ENCODE measurements at places on chromosomes 16 and 17.

- peak overlapping the region; percentile 37 for H3K4me3 ChIP-seq
- peak; percentile 58 for DNase-seq
- H3K4me1 ChIP-seq: peaks cover 100% of the 10 kb centered on the region
- no peaks in the 10 kb centered on the region for H3K36me3 ChIP-seq
- H3K27ac ChIP-seq: peak overlapping the region; percentile 98
Measured at GRCh38 chr17:40602445-40603443, 37.5 kb upstream of the CCR7 start.

- peaks cover 18% of the 10 kb centered on the region for H3K4me1 ChIP-seq
- H3K27ac ChIP-seq: no peak overlapping the region
- no peak for DNase-seq
- H3K4me3 ChIP-seq: peak overlapping the region; percentile 32
- H3K27me3 ChIP-seq: no peaks in the 10 kb centered on the region
Measured at GRCh38 chr16:30053376-30054015, 12.1 kb upstream of the ALDOA start.

GRCh38 chr16:75908331-75909117, 182.2 kb upstream of the CPHXL start:
- H3K36me3 ChIP-seq: no peaks in the 10 kb centered on the region
- no peak for DNase-seq
- no peaks in the 10 kb centered on the region for H3K4me1 ChIP-seq
- H3K27ac ChIP-seq: no peak overlapping the region
- peaks cover 2% of the 10 kb centered on the region for H3K27me3 ChIP-seq

DNA sequence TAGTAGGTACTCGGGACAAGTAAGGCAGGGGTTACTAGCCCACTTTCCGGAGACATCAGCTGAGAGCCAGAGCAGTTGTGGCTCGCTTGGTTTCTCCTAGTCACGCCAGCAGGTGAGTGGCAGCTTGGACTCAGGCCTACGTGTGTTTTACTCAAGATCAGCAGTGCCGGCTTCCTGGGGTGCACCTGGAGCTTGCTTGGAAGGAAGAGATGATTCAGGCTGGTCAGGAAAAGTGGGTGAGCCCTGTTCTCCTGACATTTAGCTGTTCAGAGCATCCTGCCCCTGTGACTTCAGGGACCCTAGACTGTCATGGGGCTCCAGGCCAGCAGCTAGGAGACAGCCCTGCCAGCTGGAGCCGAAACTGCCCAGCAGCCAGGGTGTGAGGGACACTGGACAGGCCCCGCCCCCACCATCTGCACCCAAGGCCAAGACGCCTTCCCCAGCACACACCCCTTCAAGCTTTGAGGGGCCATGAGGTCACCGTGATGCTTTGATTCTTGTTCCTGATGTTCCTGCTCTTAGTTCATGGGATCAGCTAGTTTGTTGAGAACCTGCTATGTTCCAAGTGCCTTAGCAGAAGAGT, 238.0 kb upstream of the CIBAR2 start:
- H3K27ac ChIP-seq: no peak overlapping the region
- no peaks in the 10 kb centered on the region for H3K36me3 ChIP-seq
- DNase-seq: no peak

DNA sequence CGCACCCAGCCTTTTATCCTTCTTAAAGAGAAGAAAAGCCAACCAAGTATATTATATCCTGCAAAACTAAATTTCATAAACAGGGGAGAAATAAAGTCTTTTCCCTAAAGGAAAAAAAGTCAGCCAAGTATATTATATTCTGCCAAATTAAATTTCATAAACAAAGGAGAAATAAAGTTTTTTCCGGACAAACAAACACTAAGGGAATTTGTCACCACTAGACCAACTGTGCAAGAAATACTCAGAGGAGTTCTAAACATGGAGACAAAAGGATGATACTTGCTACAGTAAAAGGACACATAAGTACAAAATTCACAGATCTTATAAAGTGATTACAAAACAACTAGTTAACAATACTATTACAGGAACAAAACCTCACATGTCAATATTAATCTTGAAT, 14.4 kb upstream of the CCL18 start:
- H3K27ac ChIP-seq: no peak overlapping the region
- no peaks in the 10 kb centered on the region for H3K4me1 ChIP-seq
- peaks cover 4% of the 10 kb centered on the region for H3K27me3 ChIP-seq
- no peak for DNase-seq
- H3K4me3 ChIP-seq: no peak overlapping the region

DNA sequence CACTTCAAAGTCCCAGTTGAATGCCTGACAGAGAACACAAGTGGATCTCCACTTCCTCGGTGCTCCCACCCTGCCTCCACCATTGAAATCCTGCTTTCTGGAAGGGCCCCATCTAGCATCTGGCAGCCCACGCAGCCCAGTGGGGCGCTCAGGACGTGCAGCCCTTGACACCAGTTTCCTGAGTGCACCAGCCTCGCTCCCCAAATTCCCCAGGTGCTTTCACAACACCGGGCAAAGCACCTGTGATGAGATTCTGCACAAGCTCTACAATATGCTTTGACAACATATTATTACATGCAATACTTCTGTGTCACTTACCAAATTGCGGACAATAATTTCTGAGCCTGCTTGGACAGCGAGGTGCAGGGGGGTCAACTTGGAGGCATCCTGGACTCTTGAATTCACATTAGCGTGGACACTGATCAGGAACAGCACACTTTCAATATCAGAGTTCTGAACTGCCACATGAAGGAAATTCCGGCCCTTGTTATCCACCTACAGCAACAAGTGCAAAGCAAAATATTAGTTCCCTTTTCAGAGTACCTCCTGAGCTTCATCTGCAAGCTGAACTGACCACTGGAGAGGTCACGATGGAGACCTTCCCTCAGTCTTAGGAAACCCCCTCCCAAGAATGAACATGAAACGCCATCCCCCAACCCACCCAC, 33.9 kb downstream of the CYB5D2 start:
- peaks cover 44% of the 10 kb centered on the region for H3K4me1 ChIP-seq
- no peaks in the 10 kb centered on the region for H3K27me3 ChIP-seq
- peak overlapping the region; percentile 82 for H3K27ac ChIP-seq
- DNase-seq: no peak

DNA sequence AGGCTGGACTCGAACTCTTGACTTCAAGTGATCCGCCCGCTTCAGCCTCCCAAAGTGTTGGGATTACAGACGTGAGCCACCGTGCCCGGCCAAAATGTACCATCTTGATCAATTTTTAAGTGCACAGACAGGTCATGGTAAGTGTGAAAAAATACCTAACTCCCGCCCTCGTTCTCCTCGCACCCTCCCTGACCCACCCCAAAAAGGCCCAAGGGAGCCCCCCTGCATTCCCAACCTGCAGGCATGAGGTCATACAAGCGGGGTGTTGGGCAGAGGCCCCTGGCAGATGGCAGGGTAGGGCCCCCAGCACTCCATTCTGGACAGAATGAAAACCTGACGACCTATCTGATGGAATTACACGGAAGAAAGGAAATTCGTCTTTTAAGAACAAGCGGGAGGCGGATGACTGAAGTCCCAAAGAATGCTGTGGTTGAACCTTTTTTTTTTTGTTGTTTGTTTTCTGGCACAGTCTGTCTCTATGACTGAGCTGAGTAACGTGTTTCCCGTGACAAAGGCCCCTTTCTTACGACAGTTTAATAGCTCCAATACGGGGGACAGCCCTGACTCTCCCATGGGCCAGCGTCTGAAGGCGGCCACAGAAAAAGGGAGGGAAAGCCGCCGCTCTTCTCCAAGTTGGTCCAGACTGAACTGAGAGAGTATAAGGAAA, 376.4 kb downstream of the SLC39A11 start:
- no peaks in the 10 kb centered on the region for H3K27me3 ChIP-seq
- H3K4me1 ChIP-seq: peaks cover 13% of the 10 kb centered on the region
- no peak for DNase-seq
- no peak overlapping the region for H3K27ac ChIP-seq

DNA sequence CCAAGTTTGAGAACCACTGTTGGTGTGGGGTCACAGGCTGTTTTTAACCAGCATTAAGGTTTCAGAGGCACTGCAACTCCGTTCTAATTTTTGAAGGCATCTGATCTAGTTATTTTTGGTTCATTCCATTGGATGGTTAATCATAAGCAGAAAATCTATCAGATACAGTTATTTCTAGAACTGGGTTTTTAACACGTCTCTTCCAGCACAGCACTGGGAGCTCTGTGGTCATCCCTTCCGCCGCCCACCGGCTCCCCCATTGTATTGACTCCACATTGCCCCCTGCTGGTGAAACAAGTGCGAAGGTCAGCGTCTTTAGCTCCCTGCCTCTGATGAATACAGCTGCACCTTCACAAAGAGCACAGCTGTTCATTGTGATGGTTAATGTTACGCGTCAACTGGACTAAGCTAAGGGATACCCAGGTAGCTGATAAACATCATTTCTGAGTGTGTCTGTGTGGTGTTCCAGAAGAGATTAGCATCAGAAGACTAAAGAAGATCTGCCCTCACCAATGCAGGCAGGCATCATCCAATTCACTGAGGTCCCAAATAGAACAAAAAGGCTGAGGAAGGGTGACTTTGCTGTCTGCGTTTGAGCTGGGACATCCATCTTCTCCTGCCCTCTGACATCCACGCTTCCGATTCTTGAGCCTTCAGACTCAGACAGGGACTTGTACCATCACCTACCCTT, 8.5 kb downstream of the CCL18 start:
- no peaks in the 10 kb centered on the region for H3K36me3 ChIP-seq
- no peak overlapping the region for H3K27ac ChIP-seq
- no peaks in the 10 kb centered on the region for H3K4me1 ChIP-seq
- H3K27me3 ChIP-seq: peaks cover 4% of the 10 kb centered on the region
- H3K4me3 ChIP-seq: no peak overlapping the region
- peak; percentile 49 for DNase-seq

GRCh38 chr16:74774223-74775139, at the start of gene FA2H:
Gene FA2H, minus strand, starts transcription at chr16:74774820. Its CDS starts 65 bp downstream, at chr16:74774755.
- H3K27ac ChIP-seq: no peak within 1 kb of the TSS
- peak; percentile 55 for DNase-seq
- H3K36me3 ChIP-seq: no peaks in the 10 kb centered on the region
- peaks cover 13% of the 10 kb centered on the region for H3K27me3 ChIP-seq
- H3K4me3 ChIP-seq: no peak within 1 kb of the TSS

- H3K4me3 ChIP-seq: no peak overlapping the region
- no peak for DNase-seq
- no peaks in the 10 kb centered on the region for H3K27me3 ChIP-seq
- H3K4me1 ChIP-seq: peaks cover 10% of the 10 kb centered on the region
- H3K27ac ChIP-seq: no peak overlapping the region
Measured at GRCh38 chr17:37025238-37025637, 76.5 kb downstream of the AATF start.

DNA sequence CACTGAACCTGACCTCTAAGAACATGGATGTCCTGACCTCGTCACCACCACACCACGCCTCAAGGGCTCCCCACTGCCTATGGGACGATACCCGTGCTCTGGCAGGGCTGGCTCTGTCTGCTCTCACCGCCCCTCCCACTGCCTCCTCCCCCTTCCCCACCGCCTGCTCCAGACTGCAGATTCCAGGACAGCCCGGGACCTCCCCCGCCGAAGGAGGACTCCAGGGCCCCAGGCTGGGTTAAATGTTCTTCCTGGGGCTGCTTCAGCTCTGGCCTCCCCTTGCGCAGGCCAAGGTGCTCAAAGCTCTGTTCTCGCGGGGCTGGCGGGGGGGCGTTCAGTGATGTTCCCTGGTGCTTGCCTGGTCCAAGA, 3.1 kb downstream of the NPW start:
- H3K27me3 ChIP-seq: no peaks in the 10 kb centered on the region
- H3K27ac ChIP-seq: no peak overlapping the region
- no peaks in the 10 kb centered on the region for H3K36me3 ChIP-seq
- H3K4me3 ChIP-seq: no peak overlapping the region
- no peak for DNase-seq

- H3K27me3 ChIP-seq: no peaks in the 10 kb centered on the region
- H3K4me1 ChIP-seq: no peaks in the 10 kb centered on the region
- no peak overlapping the region for H3K27ac ChIP-seq
- H3K36me3 ChIP-seq: no peaks in the 10 kb centered on the region
- no peak for DNase-seq
Measured at GRCh38 chr16:82881516-82881915, 254.7 kb downstream of the CDH13 start.

GRCh38 chr17:12856416-12856815, 67.1 kb downstream of the ARHGAP44 start:
- no peak overlapping the region for H3K4me3 ChIP-seq
- H3K36me3 ChIP-seq: no peaks in the 10 kb centered on the region
- no peak for DNase-seq
- no peak overlapping the region for H3K27ac ChIP-seq
- no peaks in the 10 kb centered on the region for H3K27me3 ChIP-seq
- no peaks in the 10 kb centered on the region for H3K4me1 ChIP-seq

DNA sequence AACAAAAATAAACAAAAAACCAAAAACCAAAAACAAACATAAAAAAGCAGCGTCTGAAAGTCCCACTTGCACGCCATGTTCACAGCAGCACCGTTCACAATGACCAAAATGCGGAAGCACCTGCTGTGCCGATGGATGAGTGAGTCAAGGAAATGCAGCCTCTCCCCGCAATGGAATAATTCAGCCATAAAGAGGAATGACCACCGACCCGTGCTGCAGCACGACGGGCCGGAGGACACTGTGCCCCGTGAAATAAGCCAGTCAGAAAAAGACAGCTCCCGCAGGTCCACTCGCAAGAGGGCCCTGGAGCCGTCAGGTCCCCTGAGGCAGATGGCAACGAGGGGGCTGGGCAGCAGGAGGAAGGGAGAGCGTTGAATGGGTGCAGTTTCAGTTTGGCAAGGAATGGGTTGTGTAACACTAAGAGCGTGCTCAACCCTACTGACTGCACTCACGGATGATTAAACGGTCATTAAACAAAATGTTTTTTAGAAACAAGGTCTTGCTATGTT, 5.1 kb downstream of the CLCN7 start:
- H3K4me3 ChIP-seq: no peak overlapping the region
- H3K36me3 ChIP-seq: no peaks in the 10 kb centered on the region
- H3K27ac ChIP-seq: no peak overlapping the region
- H3K4me1 ChIP-seq: peaks cover 12% of the 10 kb centered on the region

DNA sequence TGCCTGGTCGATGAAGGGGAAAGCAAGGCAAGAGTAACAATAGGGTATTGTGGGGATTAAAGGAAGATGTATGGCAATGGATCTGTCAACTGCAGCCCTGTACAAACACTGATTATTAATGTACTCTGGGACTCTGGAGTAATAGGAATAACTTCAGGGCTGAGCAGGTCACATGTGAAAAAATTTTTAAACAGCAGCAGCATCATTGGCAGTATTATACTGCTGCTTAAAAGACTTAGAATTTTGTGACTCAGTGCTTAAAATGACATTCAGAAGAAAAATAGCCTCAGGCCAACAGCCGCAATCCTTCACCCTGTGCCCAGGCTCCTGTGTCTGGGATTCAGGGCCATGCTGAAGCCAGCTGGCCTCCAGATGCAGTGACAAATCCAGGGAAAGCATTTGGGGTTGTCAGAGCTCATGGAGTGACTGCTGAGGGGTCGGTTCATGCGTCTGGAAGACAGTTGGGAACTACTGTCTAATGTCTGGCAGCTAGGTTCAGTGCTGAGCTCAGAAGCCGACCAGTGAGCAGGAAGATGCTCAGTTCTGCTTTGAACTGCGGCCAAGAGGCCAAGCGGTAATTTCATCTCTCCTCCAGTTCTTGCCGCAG, 22.2 kb downstream of the TEX2 start:
- no peak overlapping the region for H3K27ac ChIP-seq
- no peak for DNase-seq
- no peak overlapping the region for H3K4me3 ChIP-seq
